ENCODE measurements at places on chromosomes 6 and 20. TPM values are rescaled to one million over a fixed set of nuclear protein-coding genes. Genes with fewer than 3 reads are reported as not detected.

- no peaks in the 10 kb centered on the region for H3K27me3 ChIP-seq
- H3K36me3 ChIP-seq, result no peaks in the 10 kb centered on the region
- H3K4me1 ChIP-seq, result no peaks in the 10 kb centered on the region
- H3K4me3 ChIP-seq, result no peak overlapping the region
Measured at GRCh38 chr6:61622601-61623000, 663.4 kb downstream of the KHDRBS2 start.

Gene SEL1L2
- total RNA-seq, result not detected

- DNase-seq, result no peak
- no peaks in the 10 kb centered on the region for H3K27me3 ChIP-seq
- no peaks in the 10 kb centered on the region for H3K36me3 ChIP-seq
- H3K4me1 ChIP-seq, result no peaks in the 10 kb centered on the region
Measured at GRCh38 chr20:38841570-38841969, 36.1 kb downstream of the PPP1R16B start.

- H3K4me3 ChIP-seq, result no peak overlapping the region
- H3K4me1 ChIP-seq, result no peaks in the 10 kb centered on the region
- no peaks in the 10 kb centered on the region for H3K36me3 ChIP-seq
- DNase-seq, result no peak
- H3K27ac ChIP-seq, result no peak overlapping the region
Measured at GRCh38 chr6:119043265-119043664, 35.2 kb downstream of the FAM184A start.

GRCh38 chr6:136548582-136549299, 1.5 kb downstream of the MAP7 start:
- H3K4me1 ChIP-seq, result no peaks in the 10 kb centered on the region
- H3K4me3 ChIP-seq, result no peak overlapping the region
- no peak for DNase-seq
- no peaks in the 10 kb centered on the region for H3K36me3 ChIP-seq

Measured in HepG2 (cell line).